ENCODE measurements at places on chromosomes 1 and 21.

- no peak for DNase-seq
These were observed 74.3 kb downstream of the LAMC1 start for GRCh38 chr1:183097438-183098051.

DNA sequence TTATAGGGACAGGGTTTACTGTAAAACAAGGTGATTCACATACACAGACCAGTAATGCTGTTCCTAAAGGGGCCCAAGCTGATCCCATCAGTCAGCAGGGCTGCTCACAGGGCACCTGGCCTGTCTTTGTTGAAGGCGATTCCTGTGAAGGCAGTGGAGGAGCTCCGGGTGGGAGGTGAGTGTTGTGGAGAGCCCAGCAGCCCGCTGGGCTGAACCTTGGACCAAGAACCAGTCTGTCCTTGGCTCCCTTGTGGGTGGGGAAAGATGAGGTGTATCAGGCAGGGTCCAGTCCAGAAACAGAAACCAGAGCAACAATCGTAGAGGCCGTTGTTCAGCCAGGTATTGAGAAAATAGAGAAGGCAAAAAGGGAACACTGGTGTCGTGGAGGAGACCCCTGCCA lies 12.5 kb downstream of the PDXK start:
- DNase-seq, result no peak

GRCh38 chr1:4978660-4979390 lies 324.4 kb downstream of the AJAP1 start:
- DNase-seq, result no peak

GRCh38 chr1:25924454-25924853 lies 18.2 kb upstream of the STMN1 start:
- DNase-seq, result no peak

GRCh38 chr1:178684111-178684510 lies 40.9 kb upstream of the RALGPS2 start:
- DNase-seq, result no peak

DNA sequence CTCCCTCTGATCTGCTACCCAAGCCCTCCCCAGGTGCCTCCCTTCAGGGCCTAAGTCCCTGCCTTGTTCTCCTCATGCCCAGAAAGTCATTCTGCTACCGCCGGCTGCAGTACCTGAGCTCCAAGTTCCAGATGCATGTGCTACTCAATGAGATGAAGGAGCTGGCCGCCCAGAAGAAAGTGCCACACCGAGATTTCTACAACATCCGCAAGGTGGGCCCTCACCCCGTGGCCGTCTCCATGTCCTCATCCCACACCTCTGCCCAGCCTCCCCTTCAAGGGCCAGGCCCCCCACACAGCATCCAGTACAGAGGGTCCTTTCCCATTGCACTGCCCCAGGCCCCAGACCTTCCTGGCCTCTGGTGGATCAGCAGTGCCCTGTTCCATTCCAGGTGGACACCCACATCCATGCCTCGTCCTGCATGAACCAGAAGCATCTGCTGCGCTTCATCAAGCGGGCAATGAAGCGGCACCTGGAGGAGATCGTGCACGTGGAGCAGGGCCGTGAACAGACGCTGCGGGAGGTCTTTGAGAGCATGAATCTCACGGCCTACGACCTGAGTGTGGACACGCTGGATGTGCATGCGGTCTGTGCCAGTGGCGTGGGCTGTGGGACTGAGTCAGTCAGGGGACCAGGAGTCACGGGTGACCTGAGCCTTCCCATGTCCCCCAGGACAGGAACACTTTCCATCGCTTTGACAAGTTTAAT lies 8.2 kb downstream of the AMPD2 start:
- DNase-seq, result no peak

DNA sequence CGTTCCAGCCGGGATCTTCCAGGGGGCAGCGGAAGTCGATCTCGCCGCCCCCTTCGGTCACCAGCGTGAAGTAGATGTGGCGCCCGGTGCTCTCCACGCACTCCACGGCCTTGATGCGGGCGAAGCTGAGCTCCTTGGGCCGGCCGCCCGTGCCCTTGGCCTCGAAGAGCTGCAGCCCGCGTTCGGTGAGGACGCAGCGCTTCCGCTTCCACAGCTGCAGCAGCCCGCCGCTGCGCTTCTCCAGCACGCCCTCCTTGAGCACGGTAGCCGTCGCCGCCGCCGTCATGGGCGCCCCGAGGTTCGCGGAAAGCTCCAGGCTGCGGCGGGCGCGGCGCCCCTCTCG lies 516 bp downstream of the PHLDA3 start:
- no peak for DNase-seq

GRCh38 chr1:153515504-153516394 lies 20.0 kb downstream of the S100A6 start:
- DNase-seq, result no peak

DNA sequence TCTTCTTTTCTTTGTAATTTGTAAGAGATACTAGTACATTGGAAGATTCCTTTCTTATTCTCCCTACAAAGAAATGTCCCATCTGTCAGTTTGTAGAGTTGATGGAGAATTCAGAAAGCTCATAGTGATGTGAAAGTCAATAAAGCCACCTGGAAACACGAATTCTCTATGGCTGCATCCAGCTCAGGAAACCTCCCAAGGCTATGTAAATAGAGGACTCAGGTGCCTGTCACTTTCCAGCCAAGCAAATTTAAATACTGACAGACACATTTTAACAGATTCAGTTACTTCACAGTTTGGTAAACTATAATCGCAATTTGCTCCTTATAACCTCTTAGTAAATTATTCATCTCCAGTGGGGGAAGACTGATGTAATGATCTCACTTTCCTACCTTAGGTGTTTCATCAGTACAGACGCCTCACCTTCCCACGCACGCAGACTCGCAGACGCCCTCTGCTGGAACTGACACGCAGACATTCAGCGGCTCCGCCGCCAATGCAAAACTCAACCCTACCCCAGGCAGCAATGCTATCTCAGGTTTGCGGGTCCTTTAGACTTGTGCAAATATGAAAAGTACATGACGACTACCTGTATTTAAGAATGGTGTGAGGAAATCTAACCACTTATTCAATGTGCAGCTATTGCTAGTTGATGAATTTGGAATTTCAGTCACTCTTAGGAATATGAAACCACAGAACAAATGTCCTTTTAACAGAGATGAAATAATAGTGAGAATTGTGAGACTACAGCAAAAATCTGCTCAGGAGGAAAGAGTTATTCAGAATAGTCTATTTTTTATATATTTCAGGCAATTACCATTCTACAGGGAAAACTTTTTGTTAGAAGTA lies 60.6 kb downstream of the PTPRC start:
- peak; percentile 32 for DNase-seq

DNA sequence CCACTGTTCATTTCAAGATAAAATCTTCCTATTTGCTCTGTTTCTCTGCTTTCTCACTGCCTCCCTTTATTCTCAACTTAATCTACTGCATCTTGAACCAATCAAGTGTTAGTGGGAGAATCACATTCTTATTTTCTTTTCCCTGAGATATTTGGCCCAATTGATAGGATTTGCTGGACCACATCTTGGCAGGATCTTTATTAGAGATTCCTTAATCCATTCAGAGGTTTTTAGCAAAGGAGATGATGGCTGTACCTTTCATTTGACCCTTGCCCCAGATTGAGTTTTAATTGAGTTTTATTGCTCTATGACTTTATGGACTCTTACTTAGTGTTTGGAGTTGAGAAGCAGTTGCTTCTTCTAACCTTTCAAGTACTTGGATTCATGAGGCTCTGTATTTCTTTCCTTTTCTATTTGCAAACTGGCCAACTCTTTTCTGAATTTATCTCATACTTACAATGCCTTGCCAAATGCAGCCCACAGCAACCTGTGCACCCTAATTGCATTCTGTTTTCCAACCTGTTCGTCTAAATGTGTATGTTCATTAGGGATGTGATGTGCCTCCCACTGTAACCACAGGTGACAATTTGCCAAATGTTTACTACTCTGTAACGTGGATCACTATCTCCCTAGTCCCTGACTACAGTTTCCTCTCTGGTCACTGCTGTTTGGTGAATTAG lies 274.8 kb upstream of the KAZN start:
- no peak for DNase-seq

DNA sequence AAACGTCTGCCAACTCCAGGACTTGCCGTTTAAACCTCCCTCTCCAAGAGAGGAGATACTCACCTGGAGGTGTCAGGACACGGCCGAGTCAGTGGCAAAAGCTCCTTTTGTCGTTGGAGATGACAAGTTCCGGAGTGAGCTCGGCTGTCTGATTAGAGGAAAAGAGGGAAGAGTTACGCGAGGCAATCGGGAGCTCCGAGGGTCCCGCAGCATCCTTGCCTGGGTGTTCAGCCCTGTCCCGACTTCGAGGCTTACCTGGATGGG lies 497 bp downstream of the ID3 start:
- no peak for DNase-seq

DNA sequence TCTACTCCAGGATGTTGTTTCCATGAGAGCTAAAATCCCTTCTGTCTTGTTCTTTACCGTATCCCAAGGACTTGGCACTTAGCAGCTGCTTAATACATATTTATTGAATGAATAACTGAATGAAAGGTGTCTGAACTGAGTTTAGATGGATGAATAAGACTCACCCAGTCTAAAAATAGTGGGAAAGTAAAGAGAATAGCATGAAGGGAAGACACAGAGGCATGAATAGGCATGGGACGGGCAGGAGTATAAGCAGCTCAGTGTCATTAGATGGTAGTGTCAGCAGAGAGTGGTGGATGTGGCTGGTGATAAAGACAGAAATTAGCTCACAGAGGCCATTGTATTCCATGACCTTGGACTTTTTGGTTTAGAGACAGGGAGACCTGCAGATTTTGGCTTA lies 9.2 kb downstream of the IL12RB2 start:
- no peak for DNase-seq

DNA sequence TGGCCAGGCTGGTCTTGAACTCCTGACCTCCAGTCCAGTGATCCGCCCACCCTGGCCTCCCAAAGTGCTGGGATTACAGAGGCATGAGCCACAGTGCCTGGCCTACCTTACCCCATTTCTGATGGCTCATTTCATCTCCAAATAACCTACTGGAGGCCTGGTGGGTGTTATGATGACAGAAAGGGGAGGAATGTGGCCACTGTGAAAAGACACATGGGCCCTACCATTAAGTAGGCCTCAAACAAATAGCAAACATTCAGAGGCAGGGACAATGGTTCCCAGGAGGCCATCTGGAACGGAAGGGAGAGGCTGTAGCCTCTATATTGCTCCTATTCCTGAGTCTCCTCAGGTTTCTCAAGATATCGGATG lies 932 bp upstream of the FCRLA start:
- no peak for DNase-seq

GRCh38 chr1:170657275-170657853 lies 6.6 kb upstream of the PRRX1 start:
- no peak for DNase-seq

GRCh38 chr1:11790880-11791715 lies 14.7 kb downstream of the MTHFR start:
- DNase-seq, result no peak

GRCh38 chr21:26795866-26796329 lies 49.3 kb downstream of the ADAMTS1 start:
- no peak for DNase-seq

- DNase-seq, result no peak
These were observed 97.4 kb downstream of the LACTBL1 start for GRCh38 chr1:22875241-22875640.

GRCh38 chr1:160742428-160743127 lies 3.5 kb downstream of the SLAMF7 start:
- DNase-seq, result no peak

DNA sequence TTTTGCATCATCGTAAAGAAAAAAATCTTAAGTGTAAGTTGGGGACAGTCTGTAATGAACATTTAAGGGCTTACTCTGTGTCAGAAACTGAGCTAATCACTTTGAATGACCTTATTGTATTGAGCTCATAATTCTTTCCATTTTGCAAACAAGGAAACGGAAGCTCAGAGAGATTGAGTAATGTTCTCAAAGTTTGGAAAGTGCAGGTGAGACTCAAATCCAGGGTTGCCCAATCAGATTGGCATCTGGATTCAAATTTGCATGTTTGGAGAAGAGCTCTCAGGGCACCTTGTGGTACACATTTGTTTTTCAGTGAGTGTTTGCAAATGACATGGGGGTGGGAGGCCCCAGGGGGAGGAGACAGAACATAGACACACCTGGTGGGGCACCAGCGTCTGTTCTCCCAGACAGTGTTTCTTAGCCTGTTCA lies 8.0 kb downstream of the ALPL start:
- DNase-seq, result no peak

- DNase-seq, result no peak
These were observed 23.1 kb downstream of the IER5 start for GRCh38 chr1:181111559-181111958.

DNA sequence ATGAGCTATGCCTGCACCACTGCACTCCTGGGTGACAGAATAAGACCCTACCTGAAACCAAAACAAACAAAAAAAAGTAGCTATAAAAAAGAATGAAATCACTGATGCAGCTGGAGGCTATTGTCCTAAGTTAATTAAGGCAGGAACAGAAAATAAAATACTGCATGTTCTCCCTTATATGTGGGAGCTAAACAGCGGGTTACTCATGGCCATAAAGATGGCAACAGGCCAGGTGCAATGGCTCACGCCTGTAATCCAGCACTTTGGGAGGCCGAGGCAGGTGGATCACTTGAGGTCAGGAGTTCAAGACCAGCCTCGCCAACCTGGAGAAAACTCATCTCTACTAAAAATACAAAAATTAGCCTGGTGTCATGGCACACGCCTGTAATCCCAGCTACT lies 152.7 kb downstream of the PIK3R3 start:
- DNase-seq, result no peak

DNA sequence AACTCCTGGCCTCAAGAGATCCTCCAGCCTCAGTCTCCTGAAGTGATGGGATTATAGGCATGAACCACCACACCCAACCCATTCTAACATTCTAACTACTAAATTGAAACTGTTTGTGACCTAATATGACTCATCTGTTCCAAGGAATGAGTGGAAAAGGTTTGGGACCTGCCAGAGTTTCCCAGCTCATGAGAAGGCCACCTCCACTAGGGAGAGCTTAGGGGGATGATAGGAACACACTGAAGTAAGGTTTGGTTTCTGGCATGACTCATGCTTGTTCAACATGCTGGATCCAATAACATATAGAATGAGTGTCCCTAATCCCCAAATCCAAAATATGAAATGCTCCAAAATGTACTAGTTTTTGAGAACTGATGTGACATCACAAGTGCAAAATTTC lies 18.9 kb upstream of the SCAF4 start:
- DNase-seq, result no peak

DNA sequence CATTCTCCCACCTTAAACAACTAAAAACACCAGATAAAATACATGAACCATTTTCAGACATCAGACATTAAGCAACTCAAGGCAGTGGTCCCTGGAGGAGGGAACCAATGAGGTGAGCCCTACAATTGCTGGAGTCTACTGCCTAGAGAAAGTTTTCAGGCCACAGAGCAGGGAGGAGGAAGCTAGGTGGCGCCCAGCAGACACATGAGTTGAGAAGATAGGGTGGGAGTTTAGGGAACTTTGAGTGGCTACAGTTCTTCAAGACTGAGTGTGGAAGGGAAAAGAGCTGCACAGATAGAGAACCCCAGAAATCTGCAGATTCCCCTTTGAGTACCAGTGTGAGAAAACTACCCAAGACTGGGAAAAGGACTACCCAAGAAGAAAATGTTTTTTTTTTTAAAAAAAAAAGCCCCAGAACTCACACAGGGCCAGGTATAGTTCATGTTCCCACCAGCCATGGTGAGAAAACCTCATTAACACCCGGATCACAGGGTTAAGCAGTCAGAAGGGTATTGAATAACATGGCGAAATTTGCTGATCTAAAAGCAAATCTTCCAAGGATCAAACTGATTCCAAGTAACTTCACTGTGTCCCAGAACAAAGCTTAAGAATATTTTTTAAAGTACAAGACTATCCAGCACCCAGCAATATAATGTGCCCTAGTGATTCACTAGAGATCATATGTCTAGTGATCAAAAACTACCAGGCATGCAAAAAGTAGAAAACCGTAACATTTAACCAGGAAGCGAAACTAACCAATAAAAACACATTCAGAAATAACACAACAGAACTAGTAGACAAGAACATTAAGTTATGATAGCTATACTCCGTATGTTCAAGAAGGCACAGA lies 12.0 kb downstream of the ALDH9A1 start:
- DNase-seq, result no peak

All from activated T-helper 1 cell treated with anti-CD3 and anti-CD28 coated beads, Interleukin-2, amount 50 U/mL, for 16 hours (primary cell).